AG09309 (cell line): ENCODE measurements at places on chromosomes 2 and 18.

DNA sequence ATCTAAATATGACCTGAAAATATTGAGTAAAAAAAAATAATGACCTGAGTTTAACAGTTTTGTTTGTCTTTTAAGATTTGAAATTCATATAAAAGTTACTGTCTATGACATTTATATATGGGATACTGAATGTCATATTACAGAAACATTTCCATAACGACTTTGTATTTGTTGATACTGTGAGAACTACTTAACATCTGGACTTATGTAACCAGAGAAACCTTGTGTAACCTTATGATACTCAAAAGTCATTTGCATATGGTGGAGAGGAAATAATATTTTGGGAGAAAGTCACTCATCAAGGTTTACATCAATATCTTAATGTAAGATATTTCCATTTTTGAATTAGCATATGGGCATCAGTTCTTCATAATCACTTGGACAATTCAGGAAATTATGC lies 12.6 kb downstream of the MFSD6 start:
- DNase-seq: no peak

- no peak for DNase-seq
Measured at GRCh38 chr2:96304606-96305005, 740 bp downstream of the SNRNP200 start.

DNA sequence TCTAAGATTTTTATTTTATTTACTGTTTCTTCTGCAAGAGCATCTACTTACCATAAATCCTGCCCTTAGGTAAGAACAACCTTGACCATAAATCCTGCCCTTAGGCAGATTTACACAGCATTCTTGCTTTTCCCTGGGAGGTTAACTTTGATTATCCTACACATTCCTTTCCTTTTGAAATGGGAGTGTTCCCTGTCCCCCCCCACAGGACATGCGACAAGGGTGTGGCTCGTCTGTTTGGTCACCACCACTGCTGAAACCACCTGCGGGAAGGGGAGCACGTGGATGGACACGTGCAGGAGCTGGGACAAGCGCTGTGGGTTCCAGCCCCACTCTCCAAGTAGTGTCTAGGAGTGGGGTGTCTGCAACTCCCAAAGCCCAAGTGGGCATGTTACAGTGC lies 239.3 kb upstream of the SP5 start:
- DNase-seq: no peak

DNA sequence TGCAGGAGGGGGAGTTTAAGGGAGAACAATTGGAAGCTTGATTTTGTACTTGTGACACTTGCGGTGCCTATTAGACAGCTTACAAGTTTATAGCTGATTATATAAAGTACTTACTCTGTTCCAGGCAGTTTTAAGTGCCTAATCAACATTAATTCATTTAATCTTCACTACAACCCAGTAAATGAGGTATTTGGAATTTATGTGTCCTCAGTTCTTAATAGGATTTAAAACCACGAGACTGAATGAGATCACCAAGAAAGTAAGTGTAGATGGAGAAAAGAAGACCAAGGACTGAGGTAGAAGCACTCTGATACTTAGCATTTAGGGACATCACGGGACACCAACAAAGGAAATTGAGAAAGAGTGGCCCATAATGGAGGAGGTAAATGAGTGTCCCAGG lies 49.8 kb downstream of the ZC3H15 start:
- no peak for DNase-seq

- DNase-seq: no peak
Measured at GRCh38 chr2:175737722-175738361, 264.2 kb downstream of the LNPK start.

DNA sequence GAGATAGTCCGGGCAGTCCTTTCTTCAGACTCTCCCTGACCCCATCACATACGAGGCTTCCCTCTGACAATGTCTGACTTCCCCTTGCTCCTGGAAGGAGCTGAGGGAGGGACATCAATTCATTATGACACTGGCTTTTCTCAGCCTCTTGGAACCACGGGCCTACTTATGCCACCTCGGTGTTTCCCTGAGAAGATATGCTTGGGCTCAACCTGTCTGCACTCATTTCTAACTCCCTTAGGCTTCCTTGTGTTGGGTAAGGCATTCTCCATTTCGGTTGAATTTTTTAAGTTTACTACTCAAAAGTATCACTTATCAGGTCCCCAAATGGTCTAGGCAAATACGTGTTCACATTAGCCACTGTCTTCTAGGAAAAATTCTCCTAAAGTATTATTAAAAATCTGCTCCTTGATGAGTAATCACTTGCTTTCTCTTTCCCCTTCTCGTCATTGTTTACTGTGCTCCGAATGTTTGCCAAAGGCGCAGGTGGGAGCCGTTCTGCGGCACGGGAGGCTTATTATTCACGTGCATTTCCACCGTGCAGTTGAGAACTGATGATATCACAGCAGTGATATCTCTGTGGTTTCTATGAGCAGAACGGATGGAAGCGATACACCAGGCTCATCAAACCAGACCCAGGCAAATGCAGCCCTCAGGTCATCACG lies 33.1 kb downstream of the ARL4C start:
- no peak for DNase-seq

DNA sequence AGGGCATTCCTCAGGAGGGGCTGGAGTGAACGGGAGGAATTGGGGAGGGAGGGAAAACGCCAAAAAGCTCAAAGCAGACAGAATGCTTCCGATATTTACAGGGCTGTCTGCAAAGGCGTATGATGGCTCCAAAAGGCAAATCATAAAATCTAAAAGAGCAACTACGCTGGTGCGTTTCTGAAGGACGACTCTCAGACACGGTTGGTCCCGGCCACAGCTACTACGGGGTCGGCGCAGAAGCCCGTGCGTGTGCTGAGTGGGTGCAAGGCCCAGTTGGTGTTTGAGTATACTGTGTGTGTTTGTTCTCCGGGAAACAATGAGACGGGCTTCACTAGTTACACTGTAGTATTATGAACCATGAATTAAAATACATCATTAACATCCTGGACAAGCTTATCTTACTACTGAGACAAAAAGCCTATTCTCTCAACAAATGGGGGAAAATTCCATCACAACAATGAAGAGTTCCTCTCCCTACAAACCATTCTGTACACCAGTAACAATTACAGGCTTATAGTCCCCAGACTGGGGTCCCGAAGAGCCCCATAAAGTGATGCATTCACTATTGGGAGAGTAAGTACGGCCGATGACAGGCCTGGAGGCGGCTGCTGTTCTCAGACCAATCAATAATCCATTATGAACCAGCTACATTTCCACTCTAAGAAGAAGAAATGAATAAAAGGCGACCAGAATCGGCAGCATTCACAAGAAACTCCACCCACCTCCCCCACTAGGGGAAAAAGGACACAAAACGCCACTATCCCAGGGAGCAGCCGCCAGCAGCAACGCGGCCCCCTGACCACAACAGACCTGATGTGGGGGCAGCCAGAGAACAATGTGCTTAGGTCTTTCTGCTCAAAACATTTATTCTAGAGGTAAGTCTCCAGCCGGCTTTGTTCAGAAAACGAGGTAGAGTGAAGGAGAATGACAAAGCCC lies 43.4 kb downstream of the ZNF516 start:
- DNase-seq: no peak

- DNase-seq: no peak
Measured at GRCh38 chr2:176885001-176885643, 327.5 kb upstream of the HNRNPA3 start.

GRCh38 chr2:14221466-14221865 lies 411.1 kb upstream of the LRATD1 start:
- DNase-seq: no peak

DNA sequence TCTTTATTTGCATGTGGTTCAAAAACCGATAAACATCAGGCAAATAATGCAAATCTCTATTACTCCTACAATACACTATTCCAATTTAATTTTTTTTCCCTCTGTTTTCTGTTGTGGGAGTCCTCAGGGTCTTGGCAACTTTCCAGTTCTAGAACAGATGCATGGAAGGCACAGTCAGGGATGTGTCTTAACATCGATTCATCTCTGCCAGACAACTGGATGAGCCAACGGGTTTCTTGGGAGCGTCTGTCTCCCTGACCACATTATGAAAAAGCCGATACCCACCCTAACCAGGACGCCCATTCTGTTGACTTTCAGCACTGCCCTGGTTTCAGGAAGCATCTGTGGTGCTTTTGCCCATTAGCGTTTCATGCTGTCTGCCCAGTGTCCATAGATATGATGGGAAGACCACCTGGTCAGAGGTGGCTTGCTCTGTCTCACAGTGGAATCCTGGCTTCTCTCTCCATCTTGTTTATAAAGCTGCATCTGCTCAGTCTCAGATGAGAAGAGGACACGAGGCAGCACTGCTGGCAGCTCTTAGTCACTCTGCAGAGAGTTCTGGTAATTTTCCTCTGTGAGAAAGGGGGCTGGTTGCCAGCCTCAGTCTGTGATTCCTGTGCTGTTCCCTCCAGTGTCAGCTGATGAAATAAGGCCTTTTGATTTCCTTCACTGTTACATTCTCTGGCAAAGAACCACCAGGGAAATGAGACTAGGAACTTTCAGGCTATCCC lies 57.9 kb upstream of the KCNE4 start:
- DNase-seq: peak; percentile 96

GRCh38 chr2:183070942-183071844 lies 7.4 kb upstream of the DUSP19 start:
- DNase-seq: no peak

GRCh38 chr18:22563164-22563583 lies 145.5 kb upstream of the CTAGE1 start:
- DNase-seq: peak; percentile 81

DNA sequence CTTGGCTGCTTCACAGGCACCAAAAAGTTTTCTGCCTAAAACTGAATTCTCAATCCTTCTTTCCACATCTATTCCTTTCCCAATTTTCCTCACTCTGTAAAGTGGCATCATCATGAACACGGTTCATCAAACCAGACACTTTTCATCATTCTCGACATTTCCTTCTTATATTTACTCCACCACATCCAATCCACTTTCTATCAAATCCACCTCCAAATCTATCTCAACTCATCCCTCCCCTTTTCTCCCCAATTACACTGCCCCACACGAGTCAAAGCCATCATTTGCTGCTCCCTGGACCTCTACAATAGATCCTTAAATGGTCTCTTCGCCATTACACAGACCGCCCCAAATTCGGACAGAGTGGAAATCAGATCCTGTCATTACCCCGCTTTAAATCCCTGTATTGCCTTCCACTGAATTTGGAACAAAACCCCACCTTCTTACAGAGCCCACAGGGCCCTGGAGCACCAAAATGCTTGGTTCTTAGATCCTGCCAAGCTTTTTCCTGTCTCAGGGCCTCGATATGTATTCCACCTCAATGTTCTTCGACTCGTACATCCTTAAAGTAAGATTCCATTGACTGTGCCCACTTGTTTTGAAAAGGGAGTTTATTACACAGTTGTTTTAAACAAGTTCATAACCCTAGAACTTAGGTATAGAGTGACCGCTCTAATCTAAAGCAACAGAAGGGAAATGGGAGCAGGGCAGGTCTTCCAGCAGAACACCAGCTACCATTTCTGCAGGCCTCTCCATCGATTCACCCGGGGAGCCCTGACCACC lies 856 bp downstream of the ACAA2 start:
- DNase-seq: no peak

DNA sequence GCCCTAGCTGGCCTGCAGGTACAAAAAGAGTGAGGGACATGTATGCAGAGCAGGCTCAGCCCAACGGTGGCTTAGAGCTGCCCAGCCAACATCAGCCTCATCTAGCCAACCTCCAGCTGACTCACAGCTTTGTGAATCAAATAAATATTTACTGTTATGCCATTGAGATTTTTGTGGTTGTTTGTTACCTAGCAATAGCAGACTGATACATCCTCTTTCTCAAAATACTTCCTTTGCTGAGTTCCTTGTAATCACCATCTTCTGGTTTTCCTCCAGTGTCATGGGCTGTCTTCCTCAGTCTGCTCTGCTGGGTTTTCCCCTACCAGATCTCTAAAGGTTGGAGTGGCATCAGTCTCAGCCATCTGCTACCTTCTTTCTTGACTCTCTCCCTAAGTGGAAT lies 126.6 kb upstream of the SLC1A4 start:
- no peak for DNase-seq
